ENCODE measurements at places on chromosomes 3 and 15. TPM values are rescaled to one million over a fixed set of nuclear protein-coding genes. Genes with fewer than 3 reads are reported as not detected.
A peak's percentile ranks its signal among the peaks of the same experiment; 100 is the strongest.

DNA sequence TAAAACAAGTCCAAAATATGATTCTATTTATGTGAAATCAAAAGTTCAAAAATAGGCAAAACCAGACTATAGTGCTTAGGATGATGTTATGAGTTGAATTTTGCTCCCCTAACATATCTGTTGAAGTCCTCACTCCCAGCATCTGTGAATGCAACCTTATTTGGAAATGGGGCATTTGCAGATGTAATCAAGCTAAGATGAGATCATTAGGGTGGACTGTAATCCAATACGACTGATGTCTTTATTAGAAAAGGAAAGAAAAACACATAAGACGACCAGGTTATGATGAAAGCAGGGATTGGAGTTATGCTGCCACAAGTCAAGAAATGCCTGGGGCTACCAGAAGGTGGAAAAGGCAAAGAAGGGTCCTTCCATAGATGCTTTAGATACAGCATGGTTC lies 110.5 kb upstream of the CCDC39 start:
- H3K36me3 ChIP-seq: no peaks in the 10 kb centered on the region
- H3K4me3 ChIP-seq: no peak overlapping the region

DNA sequence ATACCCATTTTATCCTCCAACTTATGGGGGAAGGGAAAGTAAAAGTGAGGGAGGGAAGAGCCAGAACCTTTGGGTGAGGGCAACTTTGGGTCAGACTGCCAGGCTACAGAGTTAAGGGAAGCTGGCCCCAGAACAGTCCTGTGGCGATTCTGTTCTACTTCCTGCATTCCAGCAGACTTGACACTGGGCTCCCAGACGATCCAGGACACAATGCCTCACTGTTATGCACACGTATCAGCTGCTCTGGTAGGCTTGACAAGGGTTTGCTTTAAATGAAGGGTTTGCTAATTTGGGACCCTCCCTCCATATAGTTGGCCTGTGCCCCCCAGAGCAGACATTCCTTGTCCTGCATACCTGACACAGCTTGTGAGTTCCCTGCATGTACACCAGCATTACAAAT lies 10.7 kb downstream of the GORASP1 start:
- H3K4me1 ChIP-seq: no peaks in the 10 kb centered on the region
- no peak for DNase-seq
- peaks cover 28% of the 10 kb centered on the region for H3K36me3 ChIP-seq
- H3K27me3 ChIP-seq: no peaks in the 10 kb centered on the region
- H3K27ac ChIP-seq: no peak overlapping the region

GRCh38 chr15:95162531-95162930 lies 931.2 kb downstream of the MCTP2 start:
- H3K27ac ChIP-seq: no peak overlapping the region
- no peak for DNase-seq
- H3K4me1 ChIP-seq: no peaks in the 10 kb centered on the region
- no peak overlapping the region for H3K4me3 ChIP-seq
- H3K27me3 ChIP-seq: no peaks in the 10 kb centered on the region

GRCh38 chr3:73739791-73740453 lies 115.2 kb upstream of the PDZRN3 start:
- no peaks in the 10 kb centered on the region for H3K27me3 ChIP-seq
- DNase-seq: no peak
- H3K27ac ChIP-seq: no peak overlapping the region
- no peaks in the 10 kb centered on the region for H3K36me3 ChIP-seq

GRCh38 chr3:107710851-107711250 lies 188.1 kb downstream of the BBX start:
- no peaks in the 10 kb centered on the region for H3K4me1 ChIP-seq
- H3K4me3 ChIP-seq: no peak overlapping the region
- no peak overlapping the region for H3K27ac ChIP-seq
- DNase-seq: no peak

DNA sequence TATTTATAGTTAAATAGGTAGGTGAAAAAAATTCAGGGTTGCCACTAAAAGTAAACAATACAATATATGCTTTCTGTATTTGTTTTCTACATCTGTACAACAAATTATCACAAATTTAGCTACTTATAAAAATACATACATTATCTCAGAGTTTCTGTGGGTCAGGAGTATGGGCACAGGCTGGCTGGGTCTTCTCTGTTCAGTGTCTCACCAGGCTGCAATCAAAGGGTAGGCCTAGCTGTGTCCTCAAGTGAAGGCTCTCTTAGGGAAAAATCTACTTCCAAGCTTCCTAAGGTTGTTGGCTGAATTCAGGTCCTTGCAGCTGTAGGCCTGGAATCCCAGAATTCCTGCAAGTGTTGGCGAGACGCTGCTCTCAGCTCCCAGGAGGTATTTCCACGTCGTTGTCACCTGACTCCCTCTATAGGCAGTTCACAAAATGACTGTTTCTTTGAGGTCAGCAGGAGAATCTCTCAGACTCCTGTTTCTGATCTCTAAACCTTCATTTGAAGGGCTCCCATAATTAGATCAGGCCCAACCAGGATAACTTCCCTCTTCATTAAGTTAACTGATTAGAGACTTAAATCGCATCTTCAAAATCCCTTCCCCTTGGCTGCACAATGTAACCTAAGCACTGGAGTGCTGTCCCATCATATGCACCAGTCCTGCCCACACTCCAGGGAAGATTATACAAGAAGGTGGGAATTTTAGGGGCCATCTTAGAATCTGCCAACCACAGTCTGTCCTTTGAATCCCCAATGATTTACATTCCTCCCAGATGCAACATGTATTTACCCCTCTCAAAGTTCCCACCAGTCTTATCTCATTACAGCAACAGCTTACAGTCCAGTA lies 296.6 kb downstream of the SUCLG2 start:
- no peaks in the 10 kb centered on the region for H3K27me3 ChIP-seq
- H3K36me3 ChIP-seq: no peaks in the 10 kb centered on the region
- H3K4me1 ChIP-seq: no peaks in the 10 kb centered on the region
- DNase-seq: no peak
- H3K27ac ChIP-seq: no peak overlapping the region
- no peak overlapping the region for H3K4me3 ChIP-seq

GRCh38 chr3:47473391-47473790 lies 2.4 kb downstream of the SCAP start:
- peaks cover 33% of the 10 kb centered on the region for H3K4me1 ChIP-seq
- DNase-seq: no peak
- H3K27me3 ChIP-seq: no peaks in the 10 kb centered on the region
- H3K4me3 ChIP-seq: no peak overlapping the region

DNA sequence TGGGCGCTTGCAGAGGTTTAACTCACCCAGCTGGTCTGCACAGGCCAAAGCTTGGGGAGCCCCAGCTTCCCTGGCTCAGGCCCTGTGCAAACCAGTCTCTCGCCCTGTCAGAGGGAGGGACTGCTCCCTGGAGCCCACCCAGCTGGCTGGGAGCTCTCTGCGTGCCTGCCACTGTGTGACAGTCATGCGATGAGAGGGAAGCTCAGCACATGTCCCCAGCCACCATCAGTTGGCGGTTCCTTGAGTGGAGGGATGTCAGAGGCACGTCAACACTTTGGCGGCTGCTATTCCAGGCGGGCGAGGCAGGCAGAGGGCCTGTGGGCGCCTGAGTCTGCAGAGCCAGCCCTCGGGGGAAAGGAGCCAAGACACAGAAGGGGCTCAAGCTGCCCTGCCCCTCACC lies 324.6 kb downstream of the UACA start:
- no peak for DNase-seq
- no peaks in the 10 kb centered on the region for H3K36me3 ChIP-seq
- H3K4me1 ChIP-seq: peaks cover 26% of the 10 kb centered on the region
- no peaks in the 10 kb centered on the region for H3K27me3 ChIP-seq
- H3K27ac ChIP-seq: peak overlapping the region; percentile 6

DNA sequence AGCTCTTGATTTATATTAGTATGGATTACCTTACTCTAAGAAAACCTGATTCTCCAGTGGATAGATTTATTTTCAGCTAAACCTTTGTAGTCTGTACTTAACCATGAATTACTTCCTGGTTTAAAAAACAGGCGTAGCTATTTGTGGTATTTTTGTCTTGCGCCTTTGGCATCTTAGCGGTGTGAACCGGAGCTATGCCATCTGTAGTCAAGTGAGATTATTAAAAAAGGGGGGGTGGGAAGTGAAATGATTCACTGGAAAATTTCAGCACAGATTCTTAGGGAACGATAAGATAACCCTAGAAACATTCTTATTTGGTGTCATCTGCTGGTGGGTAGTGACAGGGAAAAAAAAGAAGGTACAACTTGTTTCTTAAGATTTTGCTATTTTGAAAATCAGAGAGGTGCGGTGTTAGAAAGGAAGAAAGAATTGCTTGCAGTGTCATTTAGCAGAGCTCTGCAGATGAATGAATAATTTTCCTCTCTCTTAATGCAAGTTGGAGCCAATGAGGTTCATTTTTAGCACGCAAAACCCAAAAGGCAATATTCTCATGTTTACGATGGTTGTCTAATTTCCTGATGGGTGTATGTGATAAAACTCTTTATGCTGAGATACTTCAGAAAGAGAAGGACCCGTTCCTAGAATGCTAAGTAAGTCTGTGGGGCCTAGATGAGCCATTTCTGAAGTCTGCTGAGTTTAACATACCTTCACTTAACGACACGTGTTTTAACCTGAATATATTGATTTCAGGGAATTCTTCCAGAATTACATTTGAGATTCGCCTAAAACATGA lies 44.0 kb downstream of the PSMD6 start:
- H3K27me3 ChIP-seq: no peaks in the 10 kb centered on the region
- H3K27ac ChIP-seq: peak overlapping the region; percentile 28
- peaks cover 31% of the 10 kb centered on the region for H3K36me3 ChIP-seq

- H3K4me3 ChIP-seq: no peak overlapping the region
- no peak overlapping the region for H3K27ac ChIP-seq
- DNase-seq: no peak
- H3K4me1 ChIP-seq: no peaks in the 10 kb centered on the region
- no peaks in the 10 kb centered on the region for H3K27me3 ChIP-seq
These were observed 321.5 kb downstream of the SATB1 start for GRCh38 chr3:18103591-18103990.

- H3K27ac ChIP-seq: peak overlapping the region; percentile 89
- no peaks in the 10 kb centered on the region for H3K27me3 ChIP-seq
- no peak overlapping the region for H3K4me3 ChIP-seq
- peaks cover 5% of the 10 kb centered on the region for H3K4me1 ChIP-seq
- no peaks in the 10 kb centered on the region for H3K36me3 ChIP-seq
- DNase-seq: no peak
These were observed 8.7 kb downstream of the SLC6A6 start for GRCh38 chr3:14411166-14411526.

GRCh38 chr15:43241100-43241499 lies 20.3 kb upstream of the EPB42 start:
- no peaks in the 10 kb centered on the region for H3K36me3 ChIP-seq
- H3K27ac ChIP-seq: no peak overlapping the region
- H3K4me3 ChIP-seq: no peak overlapping the region
- H3K27me3 ChIP-seq: no peaks in the 10 kb centered on the region
- no peak for DNase-seq

GRCh38 chr15:82790321-82790720 lies 15.5 kb downstream of the FSD2 start:
- no peaks in the 10 kb centered on the region for H3K27me3 ChIP-seq
- H3K27ac ChIP-seq: no peak overlapping the region
- no peak for DNase-seq
- no peak overlapping the region for H3K4me3 ChIP-seq
- no peaks in the 10 kb centered on the region for H3K36me3 ChIP-seq

GRCh38 chr3:77141423-77141822 lies 101.5 kb downstream of the ROBO2 start:
- no peak for DNase-seq
- no peaks in the 10 kb centered on the region for H3K4me1 ChIP-seq
- no peaks in the 10 kb centered on the region for H3K36me3 ChIP-seq
- H3K4me3 ChIP-seq: no peak overlapping the region
- no peaks in the 10 kb centered on the region for H3K27me3 ChIP-seq
- H3K27ac ChIP-seq: no peak overlapping the region

- no peak overlapping the region for H3K27ac ChIP-seq
- H3K36me3 ChIP-seq: no peaks in the 10 kb centered on the region
- H3K4me3 ChIP-seq: no peak overlapping the region
- no peaks in the 10 kb centered on the region for H3K4me1 ChIP-seq
- DNase-seq: no peak
- no peaks in the 10 kb centered on the region for H3K27me3 ChIP-seq
These were observed 8.5 kb downstream of the FBLN2 start for GRCh38 chr3:13557417-13557816.

DNA sequence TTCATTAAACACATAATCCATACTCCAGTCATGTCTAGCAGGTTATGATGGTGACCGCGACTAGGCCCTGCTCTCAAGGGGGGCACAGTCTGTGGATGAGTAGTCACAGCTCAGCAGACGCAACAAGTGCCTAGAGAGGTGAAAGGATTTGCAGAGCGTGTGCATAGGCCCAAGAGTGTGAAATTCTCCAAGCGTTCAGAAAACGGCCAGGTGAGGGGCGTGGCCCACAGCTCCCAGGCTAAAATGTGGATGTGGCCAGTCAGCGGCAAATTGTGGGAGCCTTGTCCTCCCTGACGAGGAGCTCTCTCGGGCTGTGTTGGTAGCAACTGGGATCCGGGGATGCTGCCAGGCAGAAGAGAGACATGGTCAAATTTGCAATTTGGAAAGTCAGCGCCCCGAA lies 46.4 kb upstream of the TSEN2 start:
- H3K4me3 ChIP-seq: no peak overlapping the region
- no peak overlapping the region for H3K27ac ChIP-seq
- no peaks in the 10 kb centered on the region for H3K36me3 ChIP-seq

GRCh38 chr3:61575893-61576292 lies 14.5 kb downstream of the PTPRG start:
- no peak for DNase-seq
- no peak overlapping the region for H3K4me3 ChIP-seq
- H3K27me3 ChIP-seq: no peaks in the 10 kb centered on the region
- no peaks in the 10 kb centered on the region for H3K36me3 ChIP-seq
- no peak overlapping the region for H3K27ac ChIP-seq

- no peak overlapping the region for H3K4me3 ChIP-seq
- H3K27me3 ChIP-seq: no peaks in the 10 kb centered on the region
- no peak overlapping the region for H3K27ac ChIP-seq
- DNase-seq: no peak
These were observed 247.6 kb downstream of the CHST2 start for GRCh38 chr3:143367171-143367570.

GRCh38 chr3:132432639-132433038 lies 15.3 kb downstream of the DNAJC13 start:
- no peaks in the 10 kb centered on the region for H3K4me1 ChIP-seq
- no peak overlapping the region for H3K4me3 ChIP-seq
- no peak overlapping the region for H3K27ac ChIP-seq

GRCh38 chr15:69930754-69931153 lies 167.0 kb downstream of the TLE3 start:
- no peak overlapping the region for H3K27ac ChIP-seq
- no peaks in the 10 kb centered on the region for H3K4me1 ChIP-seq
- DNase-seq: no peak
- no peak overlapping the region for H3K4me3 ChIP-seq

Gene CHRNA3
- not detected for total RNA-seq

Gene FOXL2
- not detected for total RNA-seq

Gene ASB14
- not detected for total RNA-seq

Gene HYAL1
- not detected for total RNA-seq

Gene CCR4
- 113 TPM for total RNA-seq

Gene ACTR8
- 34.7 TPM for total RNA-seq

Gene A4GNT
- total RNA-seq: not detected

Gene MDFIC2
- total RNA-seq: not detected

Gene PLSCR2
- not detected for total RNA-seq

Gene ADGRG7
- total RNA-seq: not detected

Gene GOLGA6L10
- 1.7 TPM for total RNA-seq

Gene NEK4
- total RNA-seq: 33.5 TPM

Gene C3orf33
- total RNA-seq: 2.2 TPM

Gene CDHR4
- not detected for total RNA-seq

Gene CSTA
- total RNA-seq: not detected
